T-helper 17 cell (primary cell): ENCODE measurements at places on chromosomes 5 and 9. TPM values are rescaled to one million over a fixed set of nuclear protein-coding genes. Genes with fewer than 3 reads are reported as not detected.

SLC25A25 gene
- total RNA-seq = 20.4 TPM

HRH2 gene
- total RNA-seq = 4.9 TPM

GMCL2 gene
- not detected for total RNA-seq

CCDC192 gene
- total RNA-seq = not detected

IFNA13 gene
- not detected for total RNA-seq

CXCL14 gene
- total RNA-seq = not detected

DNA sequence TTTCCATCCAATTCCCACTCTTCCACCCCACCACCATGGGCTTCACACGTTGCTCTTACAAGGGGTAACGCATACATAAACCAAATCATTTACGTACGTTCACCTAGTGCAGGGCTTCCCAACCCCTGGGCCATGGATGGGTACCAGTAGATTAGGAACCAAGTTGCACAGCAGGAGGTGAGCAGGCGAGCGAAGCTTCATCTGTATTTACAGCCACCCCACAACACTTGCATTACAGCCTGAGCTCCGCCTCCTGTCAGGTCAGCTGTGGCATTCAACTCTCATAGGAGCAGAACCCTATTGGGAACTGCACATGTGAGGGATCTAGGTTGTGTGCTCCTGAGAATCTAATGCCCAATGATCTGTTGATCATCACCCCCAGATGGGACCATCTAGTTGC lies 82.3 kb downstream of the CEMIP2 start:
- H3K4me1 ChIP-seq = peaks cover 41% of the 10 kb centered on the region
- H3K27ac ChIP-seq = peak overlapping the region; percentile 84
- DNase-seq = no peak
- peaks cover 3% of the 10 kb centered on the region for H3K36me3 ChIP-seq

DNA sequence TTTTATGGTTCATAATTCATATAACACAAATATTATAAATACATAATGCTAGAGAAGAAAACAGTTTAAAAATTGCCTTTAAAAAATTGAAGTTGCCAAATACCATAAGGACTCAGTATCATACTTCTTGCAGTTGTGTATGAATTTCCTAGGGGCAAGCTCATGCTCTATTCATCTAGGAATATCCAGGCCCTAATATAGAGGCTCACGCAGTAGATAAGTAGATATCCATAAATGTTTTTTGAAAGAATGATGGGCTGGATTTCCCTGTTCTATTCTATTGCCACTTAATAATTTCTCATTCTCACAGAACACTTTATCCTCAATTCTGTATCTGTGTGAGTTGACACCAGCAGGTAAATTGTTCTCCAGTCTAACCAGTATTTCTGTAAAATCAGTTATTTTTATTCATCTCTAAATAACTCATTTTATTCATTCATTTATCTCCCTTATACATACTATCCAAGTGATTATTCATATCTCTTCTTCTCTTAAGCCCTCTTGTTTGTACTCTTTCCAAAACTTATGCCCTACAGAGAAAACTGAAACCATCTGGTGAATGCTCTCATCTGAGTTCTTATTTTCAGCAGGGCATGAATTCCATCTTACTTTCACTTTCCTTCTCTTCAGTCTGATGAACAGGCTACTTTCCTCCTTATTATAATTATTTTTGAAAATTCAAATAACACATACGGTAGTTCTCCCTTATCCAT lies 97.1 kb downstream of the SLC44A1 start:
- no peak for DNase-seq
- no peaks in the 10 kb centered on the region for H3K36me3 ChIP-seq
- peaks cover 9% of the 10 kb centered on the region for H3K4me1 ChIP-seq
- no peak overlapping the region for H3K4me3 ChIP-seq
- H3K27me3 ChIP-seq = no peaks in the 10 kb centered on the region
- peak overlapping the region; percentile 53 for H3K27ac ChIP-seq

DNA sequence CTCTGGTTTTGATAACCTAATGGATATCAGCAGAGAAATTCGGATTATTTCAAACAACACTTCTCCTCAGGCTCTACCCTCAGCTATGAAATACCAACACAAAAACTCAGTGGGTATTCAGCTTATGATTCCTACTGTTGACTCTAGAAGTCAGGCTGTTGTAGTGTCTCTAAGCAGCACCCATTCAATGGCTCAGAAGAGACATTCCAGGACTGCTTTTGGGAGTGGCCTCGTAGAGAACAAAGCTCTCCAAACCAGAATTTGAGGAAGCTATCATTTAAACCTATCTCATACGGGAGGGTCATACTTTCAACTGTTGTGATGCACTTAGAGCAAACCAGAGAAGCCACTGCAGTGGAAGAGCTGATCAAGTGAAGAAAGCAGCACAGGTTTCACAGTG lies 34.1 kb downstream of the ETF1 start:
- DNase-seq = no peak
- H3K36me3 ChIP-seq = peaks cover 8% of the 10 kb centered on the region
- no peak overlapping the region for H3K27ac ChIP-seq
- no peaks in the 10 kb centered on the region for H3K27me3 ChIP-seq
- peaks cover 2% of the 10 kb centered on the region for H3K4me1 ChIP-seq

DNA sequence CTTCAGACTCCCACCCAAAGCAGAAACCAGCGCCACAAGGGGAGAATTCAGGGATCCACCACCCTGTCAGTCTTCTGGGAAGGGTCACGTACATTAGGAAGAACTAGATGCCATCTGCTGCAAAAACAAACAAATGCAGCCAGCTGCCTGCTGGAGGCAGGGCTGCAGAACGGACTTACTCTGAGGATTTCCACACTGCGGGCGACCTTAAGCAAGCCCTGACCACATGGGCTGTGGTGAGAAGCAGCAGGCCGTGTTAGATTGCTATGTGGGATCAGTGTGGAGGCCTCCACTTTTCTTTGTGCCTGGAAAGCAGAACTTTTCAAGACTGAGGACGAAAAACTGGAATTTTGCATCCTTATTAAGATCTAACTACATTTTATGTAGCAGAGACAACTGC lies 13.4 kb upstream of the LTC4S start:
- H3K36me3 ChIP-seq = peaks cover 2% of the 10 kb centered on the region
- no peaks in the 10 kb centered on the region for H3K27me3 ChIP-seq
- H3K27ac ChIP-seq = no peak overlapping the region
- DNase-seq = no peak
- H3K4me3 ChIP-seq = no peak overlapping the region

- DNase-seq = no peak
- no peak overlapping the region for H3K27ac ChIP-seq
- no peak overlapping the region for H3K4me3 ChIP-seq
- no peaks in the 10 kb centered on the region for H3K36me3 ChIP-seq
- no peaks in the 10 kb centered on the region for H3K4me1 ChIP-seq
Measured at GRCh38 chr9:16671591-16672137, 198.8 kb downstream of the BNC2 start.

DNA sequence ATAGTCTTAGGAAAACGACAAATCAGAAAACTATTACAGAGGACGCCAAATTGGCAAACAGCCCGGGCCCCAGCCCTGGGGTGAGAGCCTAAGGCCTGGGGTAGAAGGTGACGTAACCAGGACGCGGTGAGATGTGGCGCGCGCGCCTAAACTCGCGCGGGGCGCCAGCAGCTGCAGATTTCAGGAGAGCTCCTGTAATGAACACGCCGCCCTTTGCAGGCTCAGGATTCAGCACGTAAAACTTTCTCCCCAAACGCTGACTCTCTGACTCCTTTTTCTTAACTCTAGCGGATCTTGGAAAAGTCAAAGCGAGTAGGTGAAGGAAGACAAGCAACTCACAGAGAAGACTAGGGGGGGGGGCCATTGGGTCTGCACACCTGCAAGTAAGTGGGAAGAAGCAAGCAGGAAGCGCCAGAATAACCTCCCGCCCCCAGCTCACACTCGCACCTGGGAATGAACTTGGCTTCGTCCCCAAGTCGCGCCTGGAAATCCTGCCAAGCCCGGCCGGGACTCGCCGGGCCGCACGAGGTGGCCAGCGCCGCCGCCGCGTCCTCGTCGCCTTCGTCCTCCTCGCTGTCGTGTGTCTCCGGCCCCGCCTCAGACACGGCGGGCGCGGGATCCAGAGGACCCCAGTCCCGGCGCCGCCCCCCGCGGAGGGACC lies 822 bp downstream of the RASEF start:
- H3K27ac ChIP-seq = no peak overlapping the region
- H3K4me3 ChIP-seq = no peak overlapping the region
- peaks cover 22% of the 10 kb centered on the region for H3K27me3 ChIP-seq
- no peaks in the 10 kb centered on the region for H3K4me1 ChIP-seq
- H3K36me3 ChIP-seq = no peaks in the 10 kb centered on the region

DNA sequence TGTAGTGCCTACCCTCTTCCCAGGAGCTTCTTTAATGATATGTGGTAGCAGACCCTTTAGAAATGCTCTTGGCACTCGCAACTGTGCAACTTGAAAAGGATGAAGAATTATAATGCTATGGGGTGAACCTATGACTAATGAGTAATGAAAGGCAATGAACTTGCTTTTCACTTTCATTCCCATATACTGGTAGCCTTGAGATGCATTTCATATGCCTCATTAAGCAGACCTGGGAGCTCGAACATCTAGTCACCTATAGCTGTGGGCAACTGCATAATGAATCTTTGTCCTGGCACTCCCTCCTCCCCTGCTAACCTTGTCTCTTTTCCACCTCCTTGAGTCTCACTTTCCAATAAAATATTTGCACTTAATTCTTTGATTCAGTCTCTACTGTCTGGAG lies 605.9 kb upstream of the DAB2 start:
- H3K27me3 ChIP-seq = peaks cover 16% of the 10 kb centered on the region
- no peak for DNase-seq
- peaks cover 9% of the 10 kb centered on the region for H3K4me1 ChIP-seq
- peaks cover 3% of the 10 kb centered on the region for H3K36me3 ChIP-seq
- H3K4me3 ChIP-seq = no peak overlapping the region

DNA sequence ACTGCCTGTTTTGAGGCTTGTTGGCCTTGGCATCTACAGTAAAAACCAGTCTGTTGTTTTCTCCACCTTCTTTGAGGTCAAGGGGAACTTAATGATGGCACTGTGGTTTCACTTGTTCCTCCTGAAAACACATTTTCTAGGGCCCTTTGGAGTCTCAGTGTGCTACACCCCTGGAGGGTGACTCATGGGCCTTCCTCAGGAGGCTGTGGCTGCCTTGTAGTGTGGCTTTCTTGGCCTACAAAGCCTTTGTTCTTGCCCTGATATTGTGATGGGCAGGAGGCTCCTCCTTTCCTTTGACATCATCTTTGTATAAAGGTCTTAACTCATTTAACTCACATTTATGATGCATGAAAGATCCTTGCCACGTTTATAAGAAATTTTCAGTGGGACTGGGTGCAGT lies 56.3 kb upstream of the GPBP1 start:
- no peaks in the 10 kb centered on the region for H3K27me3 ChIP-seq
- peaks cover 12% of the 10 kb centered on the region for H3K4me1 ChIP-seq
- peak; percentile 18 for DNase-seq
- peak overlapping the region; percentile 95 for H3K27ac ChIP-seq

- peaks cover 42% of the 10 kb centered on the region for H3K4me1 ChIP-seq
- DNase-seq = no peak
- H3K36me3 ChIP-seq = peaks cover 5% of the 10 kb centered on the region
- H3K27ac ChIP-seq = peak overlapping the region; percentile 97
Measured at GRCh38 chr9:112378328-112379176, 1.4 kb upstream of the HSDL2 start.

- H3K27ac ChIP-seq = no peak overlapping the region
- no peaks in the 10 kb centered on the region for H3K36me3 ChIP-seq
- no peak for DNase-seq
- H3K27me3 ChIP-seq = no peaks in the 10 kb centered on the region
Measured at GRCh38 chr9:23728736-23729135, 97.3 kb downstream of the ELAVL2 start.

DNA sequence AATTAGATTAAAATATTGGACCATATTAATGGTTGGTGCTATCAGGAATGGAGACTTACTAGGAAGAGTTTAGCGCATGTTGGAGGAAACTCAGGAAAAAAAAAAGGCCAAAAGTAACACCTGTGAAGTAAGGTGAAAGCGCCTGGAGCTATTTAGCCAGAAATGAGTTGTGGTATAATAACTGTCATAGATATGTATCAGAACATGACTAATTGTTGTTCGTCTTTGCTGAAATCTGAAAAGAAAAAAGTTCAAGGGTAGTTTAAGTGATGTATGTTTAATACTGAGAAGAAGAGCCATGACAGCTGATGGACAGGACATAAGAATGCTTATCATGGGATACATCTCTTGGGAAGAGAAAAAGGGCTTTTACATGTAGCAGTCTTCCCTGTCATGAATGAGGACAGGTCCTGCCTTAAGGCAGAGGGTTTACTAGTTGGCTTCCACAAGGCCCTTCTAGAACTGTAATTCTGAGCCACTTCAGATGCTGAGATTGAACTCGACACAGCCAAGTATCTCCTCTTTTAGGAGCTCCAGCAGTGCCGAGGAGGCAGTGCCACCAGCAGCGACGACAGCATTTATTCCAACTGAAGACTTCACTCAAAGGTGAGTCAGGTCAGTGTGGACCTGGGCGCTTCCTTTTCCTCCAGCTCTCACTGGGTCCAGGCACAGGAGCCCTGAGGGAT lies 940 bp upstream of the CAMK4 start:
- DNase-seq = no peak
- H3K27me3 ChIP-seq = no peaks in the 10 kb centered on the region
- peak overlapping the region; percentile 100 for H3K27ac ChIP-seq
- peaks cover 27% of the 10 kb centered on the region for H3K4me1 ChIP-seq

- H3K27me3 ChIP-seq = no peaks in the 10 kb centered on the region
- no peak overlapping the region for H3K27ac ChIP-seq
- no peaks in the 10 kb centered on the region for H3K4me1 ChIP-seq
- H3K4me3 ChIP-seq = no peak overlapping the region
- H3K36me3 ChIP-seq = no peaks in the 10 kb centered on the region
Measured at GRCh38 chr9:107942856-107943255, 453.3 kb upstream of the KLF4 start.

- DNase-seq = no peak
- peaks cover 17% of the 10 kb centered on the region for H3K36me3 ChIP-seq
- no peak overlapping the region for H3K4me3 ChIP-seq
- H3K27ac ChIP-seq = peak overlapping the region; percentile 67
- peaks cover 3% of the 10 kb centered on the region for H3K4me1 ChIP-seq
- H3K27me3 ChIP-seq = no peaks in the 10 kb centered on the region
Measured at GRCh38 chr5:32249668-32250067, 63.1 kb downstream of the MTMR12 start.
